ENCODE measurements at places on chromosomes 7 and 10.

DNA sequence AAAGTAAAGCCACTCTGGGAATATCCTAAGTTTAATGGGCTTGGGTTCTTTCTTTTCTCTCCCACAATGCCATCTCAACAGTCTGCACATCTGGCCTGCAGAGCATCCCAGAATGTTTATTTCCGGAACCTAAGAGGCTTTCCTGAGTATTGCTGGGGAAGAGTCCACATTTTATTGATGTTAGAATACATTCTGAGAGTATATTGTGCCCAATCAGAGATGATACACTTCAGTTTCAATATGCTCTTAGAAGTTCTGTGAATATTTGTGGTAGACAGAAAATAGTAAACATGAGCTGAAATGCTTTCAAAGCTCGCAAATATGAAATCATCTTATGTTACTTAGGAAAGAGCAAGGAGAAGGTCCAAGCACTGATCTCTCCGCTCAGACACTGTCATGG lies 200.6 kb downstream of the TWIST1 start:
- DNase-seq, result no peak

DNA sequence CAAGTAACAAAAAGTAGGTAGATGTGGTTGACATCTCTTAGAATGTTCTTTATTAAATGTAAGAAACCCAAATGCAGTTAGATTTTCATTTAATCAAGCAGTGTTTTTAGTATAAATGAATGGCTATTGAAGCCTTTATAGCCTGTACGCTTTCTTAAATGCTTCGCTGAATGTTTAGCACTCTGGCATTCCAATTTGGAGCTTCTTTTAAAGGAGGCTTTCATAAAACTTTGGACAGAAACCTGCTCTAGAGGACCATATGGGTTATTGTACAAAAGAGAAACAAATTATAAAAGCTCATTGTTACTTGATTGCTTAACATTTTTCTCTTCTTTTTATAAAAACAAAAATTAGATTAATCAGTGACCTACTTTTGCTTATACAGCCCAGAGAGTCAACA lies 59.5 kb downstream of the KCND2 start:
- DNase-seq, result no peak

GRCh38 chr10:89207801-89208551 lies 859 bp upstream of the CH25H start:
- no peak for DNase-seq

- no peak for DNase-seq
Measured at GRCh38 chr7:98647326-98647725, 30.2 kb downstream of the NPTX2 start.

DNA sequence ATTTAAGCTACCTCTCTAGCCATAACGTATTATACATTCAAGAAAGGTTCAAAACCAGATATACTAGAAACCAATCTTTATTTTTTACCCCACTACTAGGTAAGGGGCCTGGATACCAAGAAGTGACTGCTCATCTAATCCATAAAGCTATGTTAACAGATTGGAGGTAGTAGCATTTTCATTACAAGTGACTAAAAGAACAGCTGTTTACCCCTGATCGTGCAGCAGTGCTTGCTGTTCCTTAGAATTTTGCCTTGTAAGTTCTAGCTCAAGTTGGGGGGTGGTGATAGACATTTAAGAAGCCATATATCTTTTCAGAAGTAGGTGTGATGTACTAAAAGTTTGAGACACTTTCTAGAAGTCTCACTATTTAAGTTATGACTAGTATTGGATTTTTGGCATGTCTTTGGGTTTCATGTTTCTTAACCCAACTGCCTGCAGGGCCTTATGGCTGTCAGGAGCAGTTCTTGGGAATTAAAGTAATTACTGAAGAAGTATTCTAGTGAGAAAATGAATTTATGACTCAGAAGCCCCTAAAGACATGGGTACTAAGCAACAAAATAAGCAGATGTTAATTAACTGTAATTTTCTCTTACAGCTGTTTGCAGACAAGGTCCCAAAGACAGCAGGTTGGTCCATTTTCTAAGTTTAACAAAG lies 2.3 kb downstream of the PPIA start:
- no peak for DNase-seq

GRCh38 chr10:13892001-13892491 lies 305.3 kb downstream of the PRPF18 start:
- no peak for DNase-seq

DNA sequence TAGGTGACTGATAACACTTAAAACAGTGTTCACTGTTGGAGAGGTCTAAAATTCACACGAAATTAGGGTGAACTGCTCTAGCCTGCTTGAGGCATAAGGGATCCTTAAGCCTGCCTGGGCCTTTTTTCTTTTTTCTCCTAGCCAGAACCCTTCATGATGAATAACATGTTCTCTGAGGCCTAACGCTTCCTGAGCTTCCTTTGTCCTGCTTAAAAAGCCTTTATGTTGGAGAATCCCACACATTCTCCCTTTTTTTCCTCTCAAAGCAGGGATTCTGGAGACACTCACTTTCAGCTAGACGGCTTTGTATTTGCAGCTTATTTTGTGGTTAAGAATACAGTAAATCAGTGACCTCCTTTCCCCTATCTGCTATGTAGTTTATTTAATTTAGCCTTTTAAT lies 354.7 kb upstream of the PHF14 start:
- no peak for DNase-seq

GRCh38 chr7:33904681-33905388 lies 504 bp upstream of the BMPER start:
- no peak for DNase-seq
